ENCODE measurements at places on chromosomes 7 and 10.

GRCh38 chr7:39637963-39638485 lies 14.7 kb downstream of the RALA start:
- no peak for DNase-seq

DNA sequence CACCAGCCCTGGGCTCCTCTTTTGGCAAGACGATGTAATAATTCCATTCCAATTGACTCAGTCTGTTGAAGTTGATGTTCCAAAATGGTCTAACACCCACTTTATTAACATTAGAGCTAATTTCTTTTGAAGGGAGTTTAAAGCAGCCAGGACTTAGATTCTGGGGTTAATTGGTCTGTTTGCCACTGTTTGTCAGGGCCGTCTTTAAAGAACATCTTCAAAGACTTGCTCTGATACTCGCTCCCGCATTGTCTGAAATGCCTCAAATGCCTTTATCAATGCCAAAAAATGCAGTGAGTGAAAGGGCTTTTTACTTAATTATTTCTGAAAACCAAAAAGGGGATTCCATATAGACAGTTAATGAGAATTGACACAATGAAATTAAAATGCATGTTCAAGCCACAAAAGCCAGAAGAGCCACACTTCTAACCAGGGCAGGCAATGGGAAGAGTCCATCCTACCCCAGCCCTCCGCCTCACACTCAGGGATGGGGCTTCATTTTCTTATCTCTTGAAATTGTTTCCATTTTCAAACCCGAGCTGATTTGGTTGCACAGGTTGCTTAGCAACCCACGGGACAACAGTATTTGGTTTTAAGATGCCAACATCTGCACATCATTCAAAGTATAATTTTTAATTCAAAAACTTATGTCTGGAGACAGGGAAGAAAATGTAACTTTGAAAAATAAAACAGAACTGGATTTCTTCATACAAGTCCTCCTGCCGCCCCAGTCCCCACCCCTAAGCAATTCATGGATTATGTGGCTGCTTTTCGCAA lies 163.0 kb downstream of the FGFR2 start:
- DNase-seq: no peak

DNA sequence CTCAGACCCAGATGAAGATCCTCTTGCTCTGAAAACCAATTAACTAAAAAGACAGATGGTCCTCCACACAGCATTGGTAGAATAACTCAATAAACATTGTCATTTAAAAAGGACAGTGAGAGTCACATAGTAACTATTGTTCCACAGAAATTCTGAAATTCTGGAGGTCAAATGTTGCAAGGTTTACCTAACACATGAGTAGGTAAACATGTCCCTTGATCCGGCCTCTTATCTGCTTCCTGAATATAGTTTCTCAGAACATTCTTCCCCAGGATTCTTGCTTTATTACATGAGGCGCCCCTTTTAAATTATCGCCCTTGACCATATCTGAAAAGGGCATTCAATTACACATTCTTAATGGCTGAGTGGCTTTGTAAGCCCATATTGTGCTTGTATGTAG lies 270.7 kb downstream of the SEMA3D start:
- no peak for DNase-seq

GRCh38 chr7:8109196-8110022 lies 140.8 kb downstream of the GLCCI1 start:
- DNase-seq: peak; percentile 30

- no peak for DNase-seq
Observed at GRCh38 chr7:26374647-26375373, 83.1 kb downstream of the SNX10 start.

DNA sequence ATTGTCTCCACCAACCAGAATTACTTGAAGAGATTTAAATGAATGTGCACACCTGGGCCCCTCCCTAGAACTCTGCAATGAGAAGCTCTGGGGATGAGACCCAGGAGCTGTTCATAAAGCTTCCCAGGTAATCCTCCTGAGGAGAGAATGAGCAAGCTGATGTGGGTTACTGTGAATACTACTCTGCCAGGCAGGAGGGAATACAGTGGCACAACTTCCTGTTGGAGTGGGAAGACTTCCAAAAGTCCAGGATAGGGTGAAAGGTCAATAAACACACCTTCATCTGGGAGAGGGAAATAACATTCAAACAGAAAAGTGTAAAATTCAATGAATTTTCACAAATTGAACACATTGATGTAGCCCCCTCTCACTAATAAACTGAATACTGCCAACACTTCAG lies 351.4 kb downstream of the ABCA13 start:
- DNase-seq: no peak

DNA sequence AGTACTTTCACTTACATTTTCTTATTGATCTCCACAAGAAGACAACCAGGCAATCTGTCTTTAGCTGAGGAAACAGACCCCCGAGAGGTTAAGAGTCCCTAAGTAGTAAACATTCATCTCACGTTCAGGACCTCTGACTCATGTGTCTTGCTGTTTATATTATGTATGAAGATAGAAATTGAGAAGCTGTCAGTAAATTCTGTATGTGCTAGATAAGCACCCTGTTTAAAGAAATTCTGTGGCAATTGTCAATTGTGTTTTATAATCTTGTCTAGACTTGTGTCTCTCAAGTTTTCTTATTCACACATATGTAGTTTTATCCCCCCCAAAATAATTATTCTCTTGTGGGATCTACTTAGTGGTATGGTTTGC lies 14.5 kb downstream of the ADK start:
- DNase-seq: no peak

GRCh38 chr10:14366760-14367159 lies 36.0 kb upstream of the FRMD4A start:
- DNase-seq: peak; percentile 10
